ENCODE measurements at places on chromosomes 13 and 19.

- DNase-seq, result no peak
These were observed 49.5 kb downstream of the STARD13 start for GRCh38 chr13:33236021-33236420.

- no peak for DNase-seq
These were observed 131.8 kb downstream of the KCTD12 start for GRCh38 chr13:76754414-76754813.

DNA sequence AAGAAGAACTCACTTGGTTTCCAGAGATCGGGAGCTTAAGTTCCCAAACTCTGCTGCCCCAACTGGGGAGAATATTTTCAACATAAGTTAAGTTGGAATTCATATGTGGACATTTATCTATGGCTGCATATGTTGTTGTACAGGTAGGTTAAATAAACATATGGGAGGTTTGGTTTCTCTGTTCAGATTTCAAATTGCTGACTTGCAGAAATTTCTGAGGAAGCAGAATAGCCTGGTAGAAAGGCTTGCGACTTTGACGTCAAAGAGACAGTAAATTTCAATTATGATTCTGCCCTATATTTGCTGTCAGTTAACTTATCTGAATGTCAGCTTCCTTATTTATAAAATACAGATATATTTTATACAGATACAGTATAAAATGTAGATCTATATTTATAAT is 40.0 kb upstream of the TPP2 start:
- DNase-seq, result no peak

GRCh38 chr13:71590654-71591148 is 276.3 kb downstream of the DACH1 start:
- DNase-seq, result no peak

GRCh38 chr13:32047793-32048192 is 16.2 kb downstream of the FRY start:
- DNase-seq, result peak; percentile 46

- DNase-seq, result no peak
These were observed 2.7 kb upstream of the ZNF615 start for GRCh38 chr19:52010674-52011073.

GRCh38 chr19:17681505-17682125 is 6.5 kb downstream of the UNC13A start:
- DNase-seq, result peak; percentile 28

GRCh38 chr19:12953138-12953798 is 3.8 kb downstream of the GADD45GIP1 start:
- DNase-seq, result no peak

- no peak for DNase-seq
These were observed 184.8 kb downstream of the PCDH9 start for GRCh38 chr13:67045357-67045756.

GRCh38 chr13:106710266-106710665 is 142.3 kb upstream of the ARGLU1 start:
- DNase-seq, result no peak

- no peak for DNase-seq
These were observed 599 bp downstream of the C19orf12 start for GRCh38 chr19:29714371-29714952.

- DNase-seq, result no peak
These were observed 5.5 kb downstream of the BRSK1 start for GRCh38 chr19:55289117-55289796.

DNA sequence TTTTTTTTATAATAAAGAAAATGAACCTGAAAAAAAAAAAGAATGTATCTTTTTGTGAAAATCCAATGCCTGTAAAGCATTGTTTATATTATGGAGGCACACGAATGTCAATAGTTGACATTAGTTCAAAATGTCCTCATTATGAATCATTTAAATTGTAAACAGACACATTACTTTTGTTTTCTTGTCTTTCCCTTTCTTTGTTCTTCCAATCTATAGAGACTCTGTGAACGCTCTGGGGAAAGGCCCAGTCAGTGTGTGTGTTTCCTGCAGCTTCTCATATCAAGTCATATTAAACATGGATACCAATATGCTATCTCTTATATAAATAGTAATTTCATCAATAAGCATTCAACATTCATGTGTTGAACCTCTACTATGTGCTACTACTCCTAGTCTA is 193.1 kb downstream of the KCTD12 start:
- DNase-seq, result no peak

DNA sequence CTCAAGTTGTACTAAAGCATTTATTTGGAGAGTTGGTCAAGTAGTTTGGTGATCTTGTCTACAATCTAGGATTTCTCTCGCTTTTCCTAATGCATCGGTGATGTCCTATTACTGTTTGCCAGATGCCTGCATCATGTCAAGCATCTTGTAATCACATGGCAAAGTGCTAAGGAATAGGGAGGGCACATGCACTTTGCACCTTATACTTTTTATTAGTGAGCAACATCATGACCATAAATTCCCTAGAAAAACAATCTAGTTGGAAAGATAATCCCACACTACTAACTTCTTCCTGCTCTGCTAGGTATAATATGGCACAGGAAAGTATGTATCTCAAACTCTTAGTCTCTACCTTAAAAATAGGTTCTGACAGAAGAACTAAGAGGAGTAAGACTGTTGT is 894.3 kb upstream of the SLITRK1 start:
- no peak for DNase-seq

GRCh38 chr19:23762884-23763711 is 4.4 kb upstream of the ZNF681 start:
- DNase-seq, result peak; percentile 12

DNA sequence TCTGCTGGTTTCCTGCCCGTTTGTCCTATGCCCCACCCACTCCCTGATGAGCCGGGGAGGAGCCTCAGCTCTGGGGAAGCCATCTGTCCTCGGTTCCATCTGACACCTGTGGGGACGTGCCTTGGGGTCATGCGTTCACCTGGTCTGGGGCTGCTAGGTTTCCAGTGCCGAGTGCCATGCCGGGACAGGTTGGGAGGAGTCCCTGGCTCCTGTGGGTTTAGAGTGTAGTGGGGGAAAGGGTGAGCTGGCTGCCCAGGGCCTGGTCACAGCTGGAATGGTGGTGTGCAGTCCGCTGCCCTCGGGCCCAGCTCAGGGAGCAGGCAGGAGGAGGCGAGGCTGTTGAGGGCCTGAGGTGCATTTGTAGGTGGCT is 2.5 kb downstream of the KDM4B start:
- no peak for DNase-seq

- DNase-seq, result no peak
These were observed 21.8 kb upstream of the KBTBD7 start for GRCh38 chr13:41216160-41216559.

DNA sequence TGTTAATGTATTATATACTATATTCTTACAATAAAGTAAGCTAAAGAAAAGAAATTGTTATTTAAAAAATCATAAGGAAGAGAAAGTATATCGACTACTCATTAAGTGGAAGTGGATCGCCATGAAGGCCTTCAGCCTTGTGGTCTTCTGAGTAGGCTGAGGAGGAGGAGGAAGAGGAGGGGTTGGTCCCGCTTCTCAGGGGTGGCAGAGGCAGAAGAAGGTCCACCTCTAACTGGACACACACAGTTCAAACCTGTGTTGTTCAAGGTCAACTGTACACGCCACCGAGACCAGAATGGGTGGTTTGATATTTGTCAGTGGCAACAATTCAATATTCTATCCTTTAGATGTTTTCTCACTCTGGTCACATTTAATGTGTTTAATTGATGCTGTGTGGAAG is 67.2 kb downstream of the ALOX5AP start:
- DNase-seq, result peak; percentile 48

DNA sequence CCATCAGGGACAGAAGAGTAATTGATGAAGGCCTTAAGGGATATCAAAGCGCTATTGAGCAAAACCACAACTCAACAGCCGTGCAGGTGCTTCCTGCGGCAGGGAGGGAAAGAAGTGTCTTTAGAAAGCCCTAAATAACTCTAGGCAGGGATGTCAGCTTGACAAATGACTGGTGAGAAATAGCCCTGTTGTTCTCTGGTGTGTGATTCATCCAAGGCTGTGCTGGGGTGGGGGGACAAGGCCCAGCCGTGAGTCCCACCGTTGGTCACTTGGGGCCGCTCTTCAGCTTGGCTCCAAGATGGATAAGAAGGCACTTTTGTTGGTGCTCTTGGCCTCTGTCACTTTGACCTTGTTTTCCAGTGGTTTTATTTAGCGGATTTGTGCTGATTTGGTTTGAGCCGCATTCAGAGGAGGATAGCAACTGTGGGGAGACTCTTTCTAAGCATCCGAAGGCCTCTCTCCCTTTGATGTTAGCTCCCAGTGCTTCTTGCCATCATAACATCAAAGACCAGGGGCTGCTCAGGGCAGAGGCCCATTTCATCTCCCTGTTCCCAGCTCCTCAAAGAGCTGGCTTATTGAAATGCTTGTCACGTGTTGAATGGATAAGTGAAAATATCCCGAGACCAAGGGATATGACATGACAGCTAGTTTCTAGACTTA is 130.3 kb upstream of the SERP2 start:
- DNase-seq, result peak; percentile 80

DNA sequence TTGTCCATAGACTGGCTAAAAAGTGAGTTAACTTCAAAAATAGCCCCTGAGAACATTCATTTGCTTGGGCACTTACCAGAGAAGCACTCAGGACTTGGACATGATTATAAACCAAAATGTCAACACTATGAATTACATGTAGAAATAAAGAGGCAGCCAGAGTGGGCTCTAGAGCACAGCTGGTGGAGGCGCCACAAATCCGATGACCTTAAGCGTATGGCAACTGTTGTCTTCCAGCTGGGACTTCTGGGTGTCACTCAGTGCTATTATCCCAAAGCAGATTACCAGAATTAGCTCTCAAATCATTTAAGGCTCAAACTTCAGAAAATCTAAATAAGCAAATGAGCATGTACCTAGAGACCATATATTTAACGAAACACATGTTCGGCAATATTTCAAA is 1255.5 kb upstream of the SLC10A2 start:
- DNase-seq, result no peak

GRCh38 chr13:51231456-51231855 is 9.3 kb downstream of the FAM124A start:
- DNase-seq, result no peak

DNA sequence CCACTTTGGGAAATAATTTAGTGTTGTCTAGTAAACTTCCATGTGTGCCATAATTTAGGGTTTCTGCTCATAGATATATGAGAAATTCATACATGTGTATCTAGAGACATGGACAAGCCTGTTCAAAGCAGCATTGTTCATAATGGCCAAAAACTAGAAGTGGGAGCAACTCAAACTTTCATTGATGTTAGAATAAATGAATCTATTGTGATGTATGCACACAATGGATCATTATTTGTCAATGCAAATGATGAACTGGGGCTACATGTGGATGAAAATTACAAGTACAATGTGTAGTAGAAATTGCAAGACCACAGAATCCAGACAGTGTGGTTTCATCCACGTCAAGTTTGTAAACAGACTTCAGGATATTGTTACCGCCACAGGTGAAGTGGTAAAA is 284.7 kb downstream of the SLC7A1 start:
- DNase-seq, result no peak

GRCh38 chr13:47146991-47147811 is 250.3 kb upstream of the HTR2A start:
- peak; percentile 10 for DNase-seq

DNA sequence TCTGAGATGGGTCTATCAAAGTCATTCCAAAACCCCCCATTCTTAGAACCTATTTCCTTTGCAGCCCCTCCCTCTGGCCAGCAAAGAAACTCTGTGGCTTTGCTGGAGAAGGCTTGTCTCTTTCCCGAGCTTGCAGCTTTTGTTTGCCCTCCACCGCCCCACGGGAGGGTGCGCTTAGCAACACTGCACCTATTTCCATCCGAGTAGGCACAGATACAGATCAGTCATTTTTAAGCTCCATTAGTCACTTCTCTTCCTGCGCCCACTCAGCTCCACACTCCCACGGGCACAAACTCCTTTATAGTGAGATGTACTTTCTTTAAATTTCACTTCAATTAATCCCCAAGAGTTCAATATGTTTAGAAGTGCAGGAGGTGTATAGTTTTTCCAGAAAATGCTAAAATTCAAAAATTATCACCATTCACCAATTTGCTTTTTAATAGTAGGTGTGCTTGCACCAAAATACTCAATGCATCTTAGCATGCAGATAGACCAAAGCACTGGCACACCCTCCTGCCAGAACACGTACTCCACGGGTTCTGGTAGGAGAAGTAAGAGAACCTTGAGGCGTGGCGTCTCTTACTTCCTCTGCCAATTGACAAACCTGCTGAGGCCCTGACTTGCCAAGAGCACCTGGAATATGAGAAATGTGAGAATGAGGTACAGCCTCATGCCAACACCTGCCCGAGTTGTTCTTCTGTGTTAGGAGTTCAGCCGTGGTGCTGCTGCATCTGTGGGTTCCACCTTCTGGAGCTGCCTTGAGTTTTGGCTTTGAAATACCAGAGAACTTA is 183.7 kb downstream of the TEX29 start:
- DNase-seq, result no peak

DNA sequence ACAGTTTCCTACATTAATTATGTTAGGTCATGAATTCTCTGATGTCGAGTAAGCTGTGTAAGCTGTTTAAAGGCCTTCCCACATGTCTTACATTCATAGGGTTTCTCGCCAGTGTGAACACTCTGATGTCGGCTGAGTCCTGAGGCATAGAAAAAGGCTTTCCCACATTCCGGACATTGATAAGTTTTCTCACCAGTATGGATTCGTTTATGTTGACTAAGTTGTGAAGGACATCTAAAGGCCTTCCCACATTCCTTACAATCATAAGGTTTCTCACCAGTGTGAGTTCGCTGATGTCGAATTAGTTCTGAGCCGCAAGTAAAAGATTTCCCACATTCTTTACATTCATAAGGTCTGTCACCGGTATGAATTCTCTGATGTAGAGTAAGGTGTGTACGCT is 24.9 kb downstream of the ZNF850 start:
- DNase-seq, result no peak

- no peak for DNase-seq
These were observed 83.6 kb downstream of the KDM4B start for GRCh38 chr19:5052515-5052914.

DNA sequence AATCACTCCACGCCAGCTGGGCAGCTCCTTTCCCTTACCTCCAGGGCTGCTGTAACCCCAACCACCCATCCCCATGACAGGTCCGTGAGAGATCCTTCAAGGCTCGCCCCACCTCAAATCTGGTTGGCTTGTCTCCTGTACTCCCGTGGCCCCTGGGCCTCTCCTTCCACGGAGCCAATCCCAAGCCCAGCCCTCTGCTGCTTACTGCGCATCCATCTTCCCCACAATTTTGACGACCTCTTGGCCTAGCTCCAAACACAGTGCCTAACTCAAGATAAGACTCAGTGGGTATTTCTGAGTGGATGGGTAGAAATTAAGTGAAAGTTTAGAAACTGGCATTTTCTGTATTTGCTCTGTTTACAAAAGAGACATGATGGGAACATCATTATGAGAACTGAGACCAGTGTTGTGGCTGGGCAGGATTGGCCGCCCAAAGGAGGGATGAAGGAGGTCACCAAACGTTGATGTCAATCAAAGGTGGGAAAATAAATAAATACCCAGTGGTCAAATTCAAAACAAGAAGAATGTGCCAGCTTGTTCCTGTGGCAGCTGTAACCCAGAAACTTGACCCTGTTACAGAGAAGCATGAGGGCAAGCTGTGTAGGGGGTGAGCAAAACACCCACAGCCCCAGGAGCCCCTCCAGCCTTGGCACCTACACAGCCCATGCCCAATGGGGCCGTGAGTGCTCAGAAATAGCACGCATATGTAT is 162.2 kb downstream of the ABCC4 start:
- no peak for DNase-seq

All from inflammatory macrophage treated with lipopolysaccharide for 4 hours (primary cell).